Stimulated activated effector memory CD8-positive, alpha-beta T cell treated with anti-CD3 and anti-CD28 coated beads, Interleukin-12 subunit alpha, Interleukin-12 subunit beta, amount 100 ng/mL, for 72 hours (primary cell): ENCODE measurements at places on chromosomes 4 and X.

- DNase-seq = no peak
Observed at GRCh38 chrX:79079477-79079876, 65.0 kb upstream of the GPR174 start.

DNA sequence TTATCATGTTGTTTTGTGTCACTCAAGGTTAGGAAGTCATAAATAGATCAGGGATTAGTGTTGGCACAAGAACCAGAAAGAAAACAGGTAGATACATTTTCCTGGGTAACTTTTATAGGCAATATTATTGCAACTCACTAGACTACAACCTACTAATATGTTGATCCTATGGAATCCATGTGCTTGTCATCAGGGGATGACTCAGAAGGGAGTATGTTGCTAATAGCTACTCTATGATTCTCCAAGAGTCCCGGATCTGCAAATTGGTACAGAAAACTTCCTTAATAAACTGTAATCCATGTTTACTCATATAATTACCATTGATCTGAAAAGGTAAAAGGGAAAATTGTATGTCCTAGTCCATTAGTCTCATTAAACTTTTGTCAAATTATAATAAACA, 11.7 kb upstream of the GNRHR start:
- DNase-seq = no peak

DNA sequence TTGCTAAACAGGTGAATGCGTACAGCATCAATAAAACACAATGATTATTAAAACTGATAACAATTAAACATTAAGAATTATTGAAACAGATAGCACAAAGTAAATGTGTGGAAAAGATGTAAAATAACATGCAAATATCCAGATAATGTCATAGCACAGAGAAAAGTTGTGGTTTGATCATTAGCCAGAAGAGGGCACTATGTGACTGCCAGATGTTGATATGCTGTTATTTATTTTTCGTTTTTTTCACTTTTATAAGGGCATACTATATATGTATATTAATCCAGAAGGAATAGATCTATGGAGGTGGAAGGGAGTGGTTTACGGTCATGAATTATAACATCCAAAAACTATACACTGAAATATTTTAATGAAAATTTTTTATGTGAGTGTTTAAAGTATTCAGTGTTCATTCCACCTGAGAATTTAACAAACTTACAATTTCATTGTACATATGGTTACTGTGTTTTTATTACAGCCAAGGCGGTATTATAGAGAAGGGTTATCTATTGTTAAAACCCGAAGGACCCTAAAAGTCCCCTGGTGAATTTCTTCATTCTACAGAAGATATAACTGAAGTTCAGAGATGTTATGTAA, 211.9 kb upstream of the UGT8 start:
- DNase-seq = no peak

DNA sequence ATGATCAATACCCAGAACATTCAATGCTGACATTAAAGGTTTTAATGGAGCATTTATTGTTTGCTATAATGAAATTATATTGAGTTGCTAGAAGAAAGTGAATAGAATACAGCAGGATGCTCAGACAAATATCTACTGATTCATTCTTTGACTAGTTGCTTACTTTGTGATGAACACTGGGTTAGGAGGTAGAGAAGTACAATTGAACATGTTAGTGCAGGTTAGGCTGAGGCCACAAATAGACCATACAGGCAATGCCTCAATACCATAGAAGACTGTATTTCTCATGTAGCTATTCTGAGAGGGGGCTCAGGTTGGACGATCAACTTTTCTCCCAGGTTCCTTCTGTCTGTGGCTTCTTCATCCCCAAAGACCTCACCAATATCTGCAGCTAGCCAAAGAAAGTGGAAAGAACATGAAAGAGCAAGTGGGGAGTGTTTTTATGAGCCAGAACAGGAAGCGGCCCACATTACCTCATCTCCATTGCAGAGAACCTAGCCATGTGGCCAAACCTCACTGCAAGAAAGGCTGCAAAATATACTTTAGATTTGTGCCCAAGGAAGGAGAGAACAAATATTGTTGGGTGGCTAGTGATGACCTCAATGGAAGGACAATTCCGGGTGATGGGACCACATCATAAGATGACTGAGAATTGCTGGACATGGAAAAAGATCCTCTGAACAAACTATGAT, 180.3 kb upstream of the GATB start:
- no peak for DNase-seq

DNA sequence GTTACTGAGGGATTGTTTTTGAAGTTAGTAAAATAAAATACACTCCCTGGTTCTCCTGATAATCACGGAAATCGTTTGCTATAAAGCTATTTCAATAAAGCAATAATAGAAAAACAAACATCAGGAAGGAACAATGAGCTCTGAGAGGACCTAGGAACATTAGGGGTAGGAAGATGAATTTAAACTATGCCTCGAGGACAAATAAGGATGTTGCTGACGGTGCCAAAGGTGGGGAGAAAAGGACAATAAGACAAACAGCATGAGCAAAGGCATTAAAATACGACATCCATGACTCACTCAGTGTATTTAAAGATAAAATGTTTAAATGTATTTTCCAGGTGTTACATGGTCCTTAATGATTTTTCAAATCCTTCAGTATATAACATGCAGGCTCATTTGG, 110.3 kb downstream of the MTNR1A start:
- no peak for DNase-seq

GRCh38 chr4:89226665-89227574, 80.7 kb downstream of the GPRIN3 start:
- peak; percentile 59 for DNase-seq

DNA sequence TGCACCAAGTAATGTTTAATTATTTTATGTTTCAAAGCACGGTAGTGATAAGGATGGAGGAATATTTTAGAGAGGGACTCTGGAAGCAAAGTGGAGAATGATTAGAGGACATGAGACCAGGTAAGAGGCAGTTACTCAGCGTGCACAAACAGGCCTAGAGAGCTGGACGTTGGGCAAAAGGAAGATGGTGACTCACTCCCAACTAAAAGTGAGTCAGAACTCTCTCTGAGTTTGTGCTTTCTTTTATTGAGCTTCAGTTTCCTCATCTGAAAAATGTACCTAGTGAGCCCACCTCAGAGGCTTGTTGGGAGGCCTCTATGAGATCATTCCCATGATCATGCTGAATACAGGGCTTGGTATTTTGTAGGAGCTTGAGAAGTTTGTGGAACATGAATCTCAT, 1.6 kb upstream of the ZC4H2 start:
- no peak for DNase-seq

GRCh38 chrX:77527233-77528001, 80.2 kb downstream of the FGF16 start:
- DNase-seq = no peak

DNA sequence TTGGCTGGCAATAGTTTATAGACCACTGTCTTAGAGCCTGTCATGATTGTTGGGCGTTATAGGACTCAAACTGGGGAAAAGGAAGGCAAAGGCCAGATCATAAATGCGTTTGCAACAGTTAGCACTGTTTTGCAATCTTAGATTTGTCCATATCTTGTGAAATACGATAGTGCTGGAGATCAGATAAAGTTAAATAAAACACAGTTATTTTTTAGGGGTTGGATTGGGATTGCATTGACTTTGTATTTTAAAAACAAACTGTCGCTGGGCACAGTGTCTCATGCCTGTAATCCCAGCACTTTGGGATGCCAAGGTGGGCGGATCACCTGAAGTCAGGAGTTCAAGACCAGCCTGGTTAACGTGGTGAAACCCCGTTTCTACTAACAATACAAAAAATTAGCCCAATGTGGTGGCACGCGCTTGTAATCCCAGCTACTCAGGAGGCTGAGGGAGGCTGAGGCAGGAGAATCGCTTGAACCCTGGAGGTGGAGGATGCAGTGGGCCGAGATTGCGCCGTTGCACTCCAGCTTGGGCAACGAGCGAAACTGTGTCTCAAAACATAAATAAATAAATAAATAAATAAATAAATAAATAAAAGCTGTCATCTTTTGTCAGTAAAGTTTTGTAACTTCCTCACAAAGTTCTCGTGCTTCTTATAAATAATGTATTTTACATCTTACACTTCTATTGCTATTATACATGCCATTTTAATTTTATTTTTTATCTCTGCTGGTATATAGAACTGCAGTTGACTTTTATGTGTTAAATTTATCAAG, 117.2 kb downstream of the KDM6A start:
- no peak for DNase-seq

- no peak for DNase-seq
Observed at GRCh38 chr4:121741751-121742150, 23.2 kb downstream of the SMIM43 start.

- DNase-seq = no peak
Observed at GRCh38 chr4:113169368-113169767, 119.9 kb downstream of the ANK2 start.

DNA sequence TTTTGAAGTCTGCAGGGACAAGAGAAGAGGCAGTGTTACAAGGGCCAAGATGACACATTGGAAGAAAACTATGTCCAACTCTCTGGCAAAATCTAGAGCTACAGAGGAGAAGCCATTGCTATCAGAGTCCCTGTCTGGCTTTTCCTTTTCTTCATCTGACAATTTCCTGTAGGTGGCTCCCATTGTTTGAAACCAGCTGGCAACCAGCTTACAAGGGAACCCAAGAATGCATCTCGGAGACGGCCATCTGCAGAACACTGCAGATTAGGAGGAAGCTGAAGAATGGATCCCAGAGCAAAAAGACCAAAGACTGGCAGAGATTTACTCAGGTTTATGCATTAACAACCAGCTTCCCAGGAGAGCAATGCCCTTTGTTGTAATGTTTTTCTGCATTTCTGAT, 216.2 kb upstream of the CTSO start:
- DNase-seq = no peak

DNA sequence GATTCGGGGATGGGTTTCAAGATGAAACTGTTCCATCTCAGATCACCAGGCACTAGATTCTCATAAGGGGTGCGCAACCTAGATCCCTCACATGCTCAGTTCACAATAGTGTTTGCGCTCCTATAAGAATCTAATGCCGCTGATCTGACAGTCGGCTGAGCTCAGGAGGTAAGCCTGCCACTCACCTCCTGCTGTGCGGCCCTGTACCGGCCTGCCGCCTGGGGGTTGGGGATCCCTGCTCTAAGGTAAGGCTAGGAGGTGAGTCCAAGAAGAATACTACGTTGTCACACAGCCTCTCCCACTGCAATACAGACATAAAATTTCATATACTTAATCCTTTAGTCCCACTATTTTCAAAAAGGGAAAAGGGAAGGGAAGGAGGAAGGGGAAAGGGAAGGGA, 213.4 kb upstream of the HCCS start:
- DNase-seq = no peak

- DNase-seq = no peak
Observed at GRCh38 chr4:15811703-15812337, 33.7 kb downstream of the CD38 start.

- DNase-seq = no peak
Observed at GRCh38 chrX:153469811-153470410, 465 bp downstream of the HAUS7 start.

DNA sequence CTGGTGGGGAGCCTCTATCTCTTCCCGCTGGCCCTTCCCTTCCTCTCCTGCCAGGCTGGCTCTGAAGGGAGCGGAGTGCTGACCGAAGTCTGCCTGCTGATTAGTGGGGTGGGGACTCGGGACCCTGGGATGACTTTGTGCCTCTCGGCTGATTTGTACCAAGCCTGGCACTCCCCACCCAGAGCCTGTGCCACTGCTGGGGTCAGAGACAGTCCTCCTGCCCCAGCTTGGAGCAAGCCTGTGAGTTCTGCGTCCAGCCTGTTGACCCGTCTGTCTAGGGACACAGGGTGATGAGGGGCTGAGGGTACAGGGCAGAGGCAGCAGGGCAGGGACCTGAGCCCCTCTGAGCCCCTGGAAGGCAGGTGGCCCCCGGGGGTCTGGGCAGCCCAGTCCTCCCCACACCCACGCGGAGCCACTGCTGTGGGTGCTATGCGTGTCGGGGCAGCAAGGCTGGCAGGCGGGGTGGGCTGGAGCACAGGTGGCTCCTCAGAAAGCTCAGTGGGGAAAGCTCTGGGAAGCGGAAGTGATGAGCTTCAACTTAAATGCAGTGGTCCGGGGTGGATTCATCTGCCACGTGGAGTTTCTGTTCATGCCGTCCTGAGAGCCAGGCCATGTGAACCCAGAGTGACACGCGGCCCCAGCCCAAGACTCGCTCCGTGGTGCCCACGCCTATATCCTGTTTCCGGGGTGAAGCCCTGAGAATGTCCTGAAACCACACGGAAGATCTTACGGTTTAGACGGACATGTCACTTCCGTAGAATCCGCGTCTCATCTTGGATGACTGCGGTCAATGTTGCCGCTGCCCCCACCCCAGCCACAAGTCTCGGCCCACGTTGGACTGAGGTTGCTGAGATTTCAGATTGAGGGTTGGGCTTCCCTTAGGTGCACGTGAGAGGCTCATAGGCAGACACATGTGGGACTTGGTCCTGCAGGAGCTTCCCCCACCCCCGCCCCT, 21.1 kb upstream of the UVSSA start:
- DNase-seq = no peak

GRCh38 chr4:89558147-89558546, 250.5 kb upstream of the GPRIN3 start:
- DNase-seq = no peak

DNA sequence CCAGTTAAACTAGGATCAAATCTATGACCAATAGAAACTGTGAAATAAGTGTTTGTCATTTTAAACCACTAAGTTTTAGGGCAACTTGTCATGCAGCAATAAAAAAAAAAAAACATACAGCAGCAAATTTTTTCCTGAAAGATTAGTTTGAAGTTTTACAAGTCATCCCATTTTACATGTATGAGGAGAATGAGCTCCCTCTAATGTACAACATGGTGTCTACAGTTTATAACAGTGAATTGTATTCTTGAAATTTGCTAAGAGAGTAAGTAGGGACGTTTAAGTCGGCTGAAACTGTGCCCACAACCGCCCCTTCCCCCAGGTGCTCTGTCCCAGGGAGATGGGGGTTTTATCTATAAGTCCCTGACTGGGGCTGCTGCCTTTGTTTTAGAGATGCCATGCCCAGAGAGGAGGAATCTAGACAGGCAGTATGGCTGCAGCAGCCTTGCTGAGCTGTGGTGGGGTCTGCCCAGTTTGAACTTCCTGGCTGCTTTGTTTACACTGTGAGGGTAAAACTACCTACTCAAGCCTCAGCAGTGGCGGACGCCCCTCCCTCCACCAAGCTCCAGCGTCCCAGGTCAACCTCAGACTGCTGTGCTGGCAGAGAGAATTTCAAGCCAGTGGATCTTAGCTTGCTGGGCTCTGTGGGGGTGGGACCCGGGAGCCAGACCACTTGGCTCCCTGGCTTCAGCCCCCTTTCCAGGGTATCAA, 499.3 kb upstream of the CT83 start:
- DNase-seq = no peak

DNA sequence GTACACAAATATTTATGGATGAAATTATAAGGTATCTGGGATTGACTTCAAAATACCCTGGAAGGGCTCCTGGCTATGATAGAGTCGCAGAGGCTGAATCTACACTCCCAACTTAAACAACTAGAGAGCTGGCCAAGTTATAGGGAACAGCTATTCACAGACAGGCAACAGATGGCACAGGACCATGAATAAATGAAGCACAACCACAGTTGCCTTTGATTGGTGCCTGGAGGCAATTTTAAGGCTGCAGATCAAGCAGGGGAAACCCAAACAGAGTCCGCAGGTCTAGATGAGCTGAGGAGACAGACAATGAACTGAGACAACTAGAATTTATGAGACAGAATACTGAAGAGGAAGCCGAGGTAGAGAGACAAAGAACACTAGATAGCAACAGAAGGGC, 155.9 kb downstream of the EVC2 start:
- no peak for DNase-seq
